ENCODE measurements at places on chromosomes 5 and 9.

- DNase-seq = no peak
Measured at GRCh38 chr9:137198051-137198901, 2.3 kb downstream of the TPRN start.

GRCh38 chr9:4740638-4741364, at the start of gene AK3:
Gene AK3, minus strand, starts transcription at chr9:4741202. Its CDS starts 115 bp downstream, at chr9:4741087.
- DNase-seq = peak; percentile 83

DNA sequence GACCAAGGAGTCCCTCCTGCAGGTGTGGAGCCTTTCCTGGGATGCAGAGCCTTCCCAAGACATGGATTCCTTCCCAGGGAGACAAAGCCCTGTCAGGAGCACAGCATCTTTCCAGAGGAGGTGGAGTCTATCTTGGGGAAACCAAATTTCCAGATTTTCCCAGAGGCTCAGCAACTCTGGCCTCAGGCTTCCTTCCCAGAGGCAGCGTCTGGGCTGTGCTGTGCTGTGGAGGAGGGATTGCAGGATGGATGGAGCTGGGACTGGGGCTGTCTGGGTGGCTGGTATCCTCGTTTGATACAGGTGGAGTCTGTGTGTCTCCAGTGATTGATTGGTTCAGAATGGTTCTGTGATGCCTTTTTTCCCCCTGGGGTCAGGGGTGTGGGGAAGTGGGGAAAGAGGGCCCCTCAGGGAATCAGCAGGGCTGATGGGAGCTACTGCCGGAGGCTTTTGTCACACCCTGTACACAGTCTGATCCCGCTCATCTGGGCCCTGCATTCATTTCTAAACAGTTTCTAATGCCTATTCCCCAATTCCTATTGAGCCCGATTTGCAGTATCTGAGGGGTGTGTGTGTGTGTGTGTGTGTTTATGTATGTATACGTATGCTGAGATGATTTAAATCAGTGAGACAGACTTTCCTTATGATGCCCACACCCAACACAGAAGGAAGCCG, 16.0 kb downstream of the OR13J1 start:
- no peak for DNase-seq

GRCh38 chr5:148956477-148957385, 106.1 kb downstream of the SH3TC2 start:
- no peak for DNase-seq

- DNase-seq = peak; percentile 29
Measured at GRCh38 chr5:149060325-149060724, 2.5 kb downstream of the SH3TC2 start.

DNA sequence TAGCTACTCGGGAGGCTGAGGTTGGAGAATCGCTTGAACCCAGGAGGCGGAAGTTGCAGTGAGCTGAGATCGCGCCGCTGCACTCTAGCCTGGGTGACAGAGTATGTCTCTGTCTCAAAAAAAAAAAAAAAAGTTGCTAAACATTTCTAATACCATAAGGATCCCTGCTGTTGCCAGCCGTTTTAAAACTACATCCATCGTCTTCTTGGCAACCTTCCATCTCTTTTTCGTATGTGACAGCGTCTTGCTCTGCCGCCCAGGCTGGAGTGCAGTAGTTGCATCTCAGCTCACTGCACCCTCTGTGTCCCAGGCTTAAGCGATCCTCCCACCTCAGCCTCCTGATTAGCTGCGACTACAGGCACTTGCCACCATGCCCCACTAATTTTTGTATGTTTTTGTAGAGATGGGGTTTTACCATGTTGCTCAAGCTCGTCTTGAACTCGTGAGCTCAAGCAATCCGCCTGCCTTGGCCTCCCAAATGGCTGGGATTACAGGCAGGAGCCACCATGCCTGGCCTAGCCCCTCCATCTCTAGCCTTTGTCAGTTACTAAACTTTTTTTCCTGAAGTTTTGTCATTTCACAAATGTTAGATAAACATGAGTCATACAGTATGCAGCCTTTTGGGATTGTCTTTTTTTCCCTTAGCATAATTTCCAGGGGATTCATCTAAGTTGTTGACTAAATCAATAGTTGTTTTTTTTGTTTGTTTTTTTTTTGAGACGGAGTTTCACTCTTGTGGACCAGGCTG, 13.5 kb downstream of the NSD1 start:
- DNase-seq = peak; percentile 79

DNA sequence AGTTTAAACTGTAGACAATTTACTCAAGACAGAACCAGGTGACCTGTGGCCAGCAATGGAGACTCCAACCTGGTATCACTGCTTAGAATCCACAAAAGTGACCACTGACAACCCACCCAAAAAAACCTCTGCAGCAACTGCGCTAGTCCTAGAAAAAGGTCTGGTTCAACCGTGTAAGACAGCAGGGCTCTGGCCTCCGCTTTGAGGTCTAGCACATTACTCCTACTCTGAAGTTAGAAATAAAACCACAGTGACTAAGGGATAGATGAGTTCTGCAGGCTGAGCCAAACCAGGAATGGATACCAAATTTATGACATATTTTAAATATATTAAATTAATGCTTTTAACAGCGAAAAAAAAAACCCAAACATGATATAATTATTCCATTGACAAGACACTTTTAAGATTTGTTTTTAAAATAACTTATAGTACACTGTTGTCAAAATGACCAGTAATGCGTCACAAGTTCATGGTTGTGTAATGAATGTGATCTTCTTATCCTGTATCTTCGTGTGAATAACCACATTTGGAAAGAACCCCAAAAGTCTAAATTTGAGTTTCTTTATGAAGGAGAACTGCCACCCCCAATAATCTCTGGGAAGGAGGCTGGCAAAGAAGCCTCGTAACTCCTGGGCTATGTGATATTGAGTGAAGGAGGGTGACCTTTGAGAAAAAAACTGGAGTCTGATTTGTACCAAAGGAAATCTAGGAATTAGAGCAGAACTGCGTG, 101.9 kb upstream of the SLC44A1 start:
- peak; percentile 49 for DNase-seq
